ENCODE measurements at places on chromosomes 1 and 21.

- no peak for DNase-seq
Observed at GRCh38 chr1:82947278-82947677, 1051.7 kb downstream of the TTLL7 start.

- DNase-seq: peak; percentile 33
Observed at GRCh38 chr1:150021191-150021694, 10.7 kb upstream of the OTUD7B start.

- DNase-seq: peak; percentile 14
Observed at GRCh38 chr21:45299026-45299863, 11.6 kb upstream of the POFUT2 start.

DNA sequence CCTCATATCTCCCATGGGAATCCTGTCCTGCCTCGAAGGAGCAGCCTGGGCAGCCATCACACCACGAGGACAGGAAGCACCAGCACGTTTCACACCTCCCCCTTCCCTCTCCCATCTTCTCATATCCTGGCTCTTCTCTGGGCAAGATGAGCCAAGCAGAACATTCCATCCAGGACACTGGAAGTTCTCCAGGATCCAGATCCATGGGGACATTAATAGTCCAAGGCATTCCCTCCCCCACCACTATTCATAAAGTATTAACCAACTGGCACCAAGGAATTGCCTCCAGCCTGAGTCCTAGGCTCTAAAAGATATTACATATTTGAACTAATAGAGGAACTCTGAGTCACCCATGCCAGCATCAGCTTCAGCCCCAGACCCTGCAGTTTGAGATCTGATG lies 8.7 kb downstream of the SLAMF8 start:
- no peak for DNase-seq

DNA sequence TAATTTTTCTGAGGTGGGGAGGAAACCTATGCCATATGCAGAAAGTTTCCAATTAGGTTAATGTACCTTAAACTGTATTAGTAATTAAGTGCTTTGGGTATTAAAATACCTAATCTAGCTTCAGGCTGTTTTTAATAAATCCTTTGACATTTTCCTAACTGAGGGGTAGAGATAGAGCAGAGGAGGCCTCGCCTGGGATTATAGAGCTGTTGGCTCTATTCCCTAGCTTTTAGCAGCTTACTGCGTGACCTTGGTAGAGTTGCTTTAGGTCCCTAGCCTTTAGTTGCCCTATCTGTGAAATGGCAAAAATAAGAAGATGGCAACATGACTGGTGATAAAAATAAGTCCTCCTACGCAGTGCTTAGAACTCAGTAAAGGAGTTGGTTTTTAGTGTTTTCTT lies 621.0 kb downstream of the LMO4 start:
- DNase-seq: no peak

- DNase-seq: no peak
Observed at GRCh38 chr21:14901482-14901958, 163.3 kb downstream of the NRIP1 start.

- no peak for DNase-seq
Observed at GRCh38 chr1:90550626-90551406, 166.3 kb downstream of the BARHL2 start.

DNA sequence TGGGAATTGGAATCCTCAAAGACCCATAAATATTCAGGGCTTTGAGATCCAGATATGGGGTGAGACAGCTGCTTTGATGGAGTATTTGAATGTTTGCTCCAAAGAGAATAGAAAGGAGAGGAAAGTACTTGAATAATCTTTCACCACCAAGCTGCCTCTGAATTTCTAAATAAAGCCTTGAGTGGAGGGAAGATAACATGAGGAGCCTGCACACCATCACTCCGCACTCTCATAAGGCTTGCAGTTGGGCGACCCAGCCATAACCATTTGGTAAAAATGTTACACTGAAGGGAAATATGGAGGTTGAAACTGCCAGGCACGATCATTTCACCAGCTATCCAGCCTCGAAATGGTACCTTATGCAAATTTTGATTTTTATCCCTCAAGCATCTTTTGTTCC lies 38.4 kb downstream of the VCAM1 start:
- no peak for DNase-seq

DNA sequence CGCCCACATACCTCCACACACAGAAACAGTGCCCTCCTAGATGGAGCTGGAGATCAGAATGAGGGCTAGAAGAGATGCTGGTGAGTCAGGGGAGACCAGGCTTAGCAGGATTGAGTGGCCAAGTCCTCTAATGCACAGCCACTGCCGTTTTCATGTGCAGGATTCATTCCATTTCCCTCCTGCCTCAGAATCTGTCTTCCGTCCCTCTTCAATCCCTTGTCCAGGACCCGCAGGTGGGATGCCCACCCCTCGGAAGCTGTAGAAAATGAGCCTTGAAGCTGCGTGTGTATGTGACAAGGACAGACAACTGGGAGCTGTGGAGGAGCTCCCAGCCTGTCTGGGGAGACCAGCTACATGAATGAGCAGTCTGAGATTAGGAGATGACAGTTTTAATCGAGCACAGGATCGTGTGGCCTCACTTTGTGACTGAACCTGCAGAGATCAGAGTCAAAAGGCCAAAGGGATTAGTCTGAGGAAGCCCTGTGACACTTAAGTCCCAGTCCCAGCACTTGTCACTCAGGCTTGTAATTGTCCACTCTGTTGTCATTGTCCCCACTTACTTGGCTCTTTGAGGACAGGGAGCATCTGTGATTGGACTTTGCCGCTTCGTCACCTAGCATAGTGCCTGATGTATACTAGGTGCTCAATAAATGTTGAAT lies 22.0 kb downstream of the LGR6 start:
- no peak for DNase-seq

- DNase-seq: no peak
Observed at GRCh38 chr1:60274422-60275290, 201.1 kb upstream of the C1orf87 start.

DNA sequence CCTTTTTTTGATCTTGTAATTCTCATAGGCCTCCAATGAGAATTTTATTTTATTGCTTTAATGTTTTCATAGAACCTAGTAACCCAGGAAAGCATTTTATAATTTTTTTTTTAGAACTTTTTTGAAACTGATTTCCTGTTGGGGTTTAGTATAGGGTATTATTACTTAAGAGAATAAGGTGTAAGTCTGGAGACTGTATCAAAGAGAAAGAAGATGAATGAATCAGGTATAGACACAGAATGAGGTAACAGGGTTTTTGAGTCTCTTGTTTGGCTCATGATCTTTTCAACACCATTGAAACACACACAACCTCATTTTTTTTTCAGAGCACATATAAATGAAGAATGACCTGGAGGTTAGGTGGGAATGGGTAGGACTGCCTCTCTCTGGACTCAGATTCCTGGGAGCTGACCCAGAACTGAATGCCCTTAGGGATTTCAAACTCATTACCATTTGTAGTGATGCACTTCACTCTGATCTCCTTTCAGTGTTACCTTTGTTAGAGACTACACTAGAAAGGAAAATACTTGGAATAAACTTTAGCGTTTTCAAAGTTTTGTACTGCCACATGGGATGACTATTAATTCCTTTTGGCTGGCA lies 51.0 kb downstream of the EPB41 start:
- DNase-seq: no peak

DNA sequence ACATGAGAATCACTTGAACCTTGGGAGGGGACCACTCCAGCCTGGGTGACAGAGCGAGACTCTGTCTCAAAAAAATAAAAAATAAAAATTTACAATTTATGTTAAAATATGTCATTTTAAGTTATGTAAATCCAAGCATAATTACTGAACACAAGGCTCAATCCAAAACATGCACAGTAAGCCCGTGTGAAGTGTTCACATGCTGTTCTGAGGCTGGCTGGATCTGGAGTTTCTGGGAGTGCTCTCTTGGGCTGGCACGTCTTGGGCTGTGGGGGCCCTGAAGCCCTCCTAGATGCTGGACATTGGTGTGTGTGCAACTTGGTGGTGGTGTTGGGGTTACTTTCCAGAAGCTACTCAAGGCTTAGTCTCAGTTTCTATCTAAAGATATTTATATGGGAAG lies 25.2 kb downstream of the ADARB1 start:
- DNase-seq: no peak

- no peak for DNase-seq
Observed at GRCh38 chr1:228898582-228898992, 163.3 kb downstream of the RHOU start.

DNA sequence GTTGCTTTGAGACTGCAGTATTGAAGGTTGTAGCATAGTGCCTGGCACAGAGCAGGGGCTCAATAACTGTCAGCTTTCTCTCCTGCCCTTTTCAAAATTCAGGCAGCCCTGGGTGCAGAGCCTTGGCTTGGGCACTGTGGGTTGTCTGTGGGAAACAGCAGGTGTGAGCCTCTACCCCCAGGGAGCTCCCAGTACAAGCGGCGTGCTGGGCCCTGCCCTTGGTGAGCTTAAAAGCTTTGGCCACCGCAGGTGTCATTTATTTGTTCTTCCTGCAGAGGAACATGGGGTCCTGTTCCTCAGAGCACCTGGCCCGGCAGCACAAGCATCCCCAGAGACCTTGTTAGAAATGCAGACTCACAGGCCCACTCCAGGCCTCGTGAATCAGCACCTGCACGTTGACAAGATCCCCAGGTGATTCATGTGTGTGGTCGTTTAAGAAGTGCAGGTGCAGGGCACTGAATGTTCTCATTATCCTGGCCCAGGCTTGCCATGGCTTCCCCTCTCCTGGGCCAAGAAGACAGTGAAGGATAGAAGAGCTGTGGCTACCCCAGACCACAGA lies 29.9 kb upstream of the IGSF21 start:
- no peak for DNase-seq

DNA sequence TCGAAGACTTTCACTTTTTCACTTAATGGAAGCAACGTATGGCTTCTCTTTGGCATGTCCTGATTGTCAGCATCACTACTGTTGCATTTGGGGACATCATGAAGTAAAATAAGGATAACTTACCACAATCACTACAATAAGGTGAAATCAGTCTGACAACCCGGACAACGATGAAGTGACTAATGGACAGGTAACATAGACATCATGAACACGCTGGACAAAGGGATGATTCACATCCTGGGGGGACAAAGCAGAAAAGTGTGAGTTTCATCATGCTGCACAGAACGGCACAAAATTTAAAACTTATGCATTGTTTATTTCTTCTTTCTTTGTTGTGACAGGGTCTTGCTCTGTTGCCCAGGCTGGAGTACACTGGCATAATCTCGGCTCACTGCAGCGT lies 53.9 kb downstream of the FH start:
- DNase-seq: no peak

GRCh38 chr1:28815533-28816185 lies 3.7 kb downstream of the OPRD1 start:
- DNase-seq: no peak

DNA sequence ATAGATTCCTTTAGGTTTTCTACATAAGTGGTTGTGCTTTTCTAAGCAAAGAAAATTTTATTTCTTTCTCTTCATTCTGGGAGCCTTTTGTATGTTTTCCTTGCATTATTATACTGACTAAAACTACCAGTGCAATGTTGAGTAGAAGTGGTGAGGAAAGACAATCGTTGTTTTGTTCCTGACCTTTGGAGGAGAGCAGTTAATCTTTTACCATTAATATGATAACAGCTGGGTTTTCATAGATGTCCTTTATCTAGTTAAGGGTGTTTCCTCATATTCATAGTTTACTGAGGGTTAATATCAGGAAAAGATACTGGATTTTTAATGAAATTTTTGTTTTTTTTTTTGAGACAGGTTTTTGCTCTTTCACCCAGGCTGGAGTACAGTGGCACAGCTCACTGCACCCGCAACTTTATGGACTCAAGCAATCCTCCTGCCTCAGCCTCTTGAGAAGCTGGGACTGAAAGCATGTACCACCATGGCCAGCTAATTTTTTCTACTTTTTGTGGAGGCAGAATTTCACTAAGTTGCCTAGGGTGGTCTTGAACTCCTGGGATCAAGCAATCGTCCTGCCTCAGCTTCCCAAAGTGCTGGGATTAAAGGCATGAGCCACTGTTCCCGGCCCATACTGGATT lies 9.0 kb upstream of the KCTD3 start:
- no peak for DNase-seq

GRCh38 chr1:101603726-101604125 lies 366.9 kb downstream of the S1PR1 start:
- no peak for DNase-seq

- no peak for DNase-seq
Observed at GRCh38 chr1:39409055-39409816, 82.2 kb upstream of the BMP8A start.

- DNase-seq: no peak
Observed at GRCh38 chr1:185933580-185933979, 199.4 kb downstream of the HMCN1 start.

DNA sequence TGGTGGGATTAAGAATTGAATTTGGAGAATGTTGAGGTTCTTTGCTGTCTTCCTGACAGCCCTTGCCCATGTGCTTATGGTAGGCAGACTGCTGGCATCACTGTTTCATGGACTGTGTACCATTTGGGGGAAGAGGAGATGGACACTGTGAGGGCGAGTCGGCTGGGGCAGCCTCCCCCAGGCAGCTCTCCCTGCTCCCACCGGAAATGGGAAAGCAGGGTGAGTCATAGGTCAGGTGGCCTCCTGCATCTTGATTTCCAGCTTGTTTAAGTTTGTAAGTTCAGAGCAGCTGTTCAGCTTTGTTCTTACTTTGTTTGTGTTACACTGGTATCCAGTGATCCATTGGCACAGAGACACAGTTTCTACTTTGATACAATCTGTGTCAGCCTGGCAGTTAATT lies 87.2 kb upstream of the CNIH3 start:
- no peak for DNase-seq

DNA sequence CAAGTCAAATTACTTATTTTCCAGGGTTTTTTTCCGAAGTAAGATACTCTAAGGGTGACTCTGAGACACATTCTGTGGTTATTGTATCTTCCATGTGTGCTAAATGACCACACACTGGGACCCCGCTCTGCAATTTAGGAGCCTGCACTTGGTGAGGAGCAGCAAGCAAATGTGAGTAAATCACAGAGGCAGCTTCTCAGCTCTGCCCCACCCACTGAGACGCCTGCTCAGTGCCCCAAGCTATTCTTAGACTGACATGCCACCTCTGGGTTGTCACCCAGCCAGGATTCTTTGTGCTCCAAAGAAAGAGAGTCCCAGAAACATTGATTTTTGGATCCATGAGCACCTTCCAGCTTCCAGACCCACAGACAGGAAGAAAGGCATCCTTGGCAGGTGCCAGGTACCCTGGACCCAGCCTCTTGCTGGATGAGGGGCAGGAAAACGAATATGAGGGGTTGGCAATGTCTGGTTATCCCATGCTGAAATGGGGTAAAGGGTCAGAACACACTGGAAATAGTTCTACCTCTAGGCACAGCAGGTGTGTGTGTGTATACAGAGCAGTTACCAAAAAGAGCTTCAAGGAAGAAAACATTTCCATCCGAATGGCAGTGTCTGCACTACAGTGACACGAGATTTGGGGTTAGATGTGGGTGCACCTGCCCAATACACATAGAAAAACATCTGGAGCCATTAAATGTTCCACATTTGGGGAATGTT lies 41.2 kb downstream of the TNR start:
- no peak for DNase-seq

All from left colon (tissue), 2 donors.